ENCODE measurements at places on chromosomes 2 and 18.

GRCh38 chr18:79353267-79353666 is 42.5 kb upstream of the NFATC1 start:
- peak; percentile 8 for DNase-seq

DNA sequence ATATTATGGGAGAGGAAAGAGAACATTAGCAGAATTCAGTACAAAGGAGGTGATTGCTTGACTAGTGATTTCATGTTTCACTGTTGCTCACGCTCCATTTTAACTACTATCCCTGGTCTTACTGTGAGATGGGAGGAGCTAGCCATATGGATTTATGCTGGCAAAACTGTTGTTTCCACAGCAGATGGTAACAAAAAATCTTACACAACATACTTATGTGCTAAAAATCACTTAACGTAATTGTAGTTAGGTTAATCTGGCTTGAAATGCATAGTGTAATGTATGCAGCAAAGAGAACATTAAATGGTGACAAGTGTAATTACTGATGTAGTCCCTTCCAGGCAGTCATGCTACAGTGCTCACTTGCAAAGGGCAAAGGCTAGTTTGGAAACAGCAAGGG is 155.6 kb upstream of the LYPD1 start:
- DNase-seq: no peak

- no peak for DNase-seq
These were observed 104.9 kb downstream of the TRABD2A start for GRCh38 chr2:84776011-84776410.

DNA sequence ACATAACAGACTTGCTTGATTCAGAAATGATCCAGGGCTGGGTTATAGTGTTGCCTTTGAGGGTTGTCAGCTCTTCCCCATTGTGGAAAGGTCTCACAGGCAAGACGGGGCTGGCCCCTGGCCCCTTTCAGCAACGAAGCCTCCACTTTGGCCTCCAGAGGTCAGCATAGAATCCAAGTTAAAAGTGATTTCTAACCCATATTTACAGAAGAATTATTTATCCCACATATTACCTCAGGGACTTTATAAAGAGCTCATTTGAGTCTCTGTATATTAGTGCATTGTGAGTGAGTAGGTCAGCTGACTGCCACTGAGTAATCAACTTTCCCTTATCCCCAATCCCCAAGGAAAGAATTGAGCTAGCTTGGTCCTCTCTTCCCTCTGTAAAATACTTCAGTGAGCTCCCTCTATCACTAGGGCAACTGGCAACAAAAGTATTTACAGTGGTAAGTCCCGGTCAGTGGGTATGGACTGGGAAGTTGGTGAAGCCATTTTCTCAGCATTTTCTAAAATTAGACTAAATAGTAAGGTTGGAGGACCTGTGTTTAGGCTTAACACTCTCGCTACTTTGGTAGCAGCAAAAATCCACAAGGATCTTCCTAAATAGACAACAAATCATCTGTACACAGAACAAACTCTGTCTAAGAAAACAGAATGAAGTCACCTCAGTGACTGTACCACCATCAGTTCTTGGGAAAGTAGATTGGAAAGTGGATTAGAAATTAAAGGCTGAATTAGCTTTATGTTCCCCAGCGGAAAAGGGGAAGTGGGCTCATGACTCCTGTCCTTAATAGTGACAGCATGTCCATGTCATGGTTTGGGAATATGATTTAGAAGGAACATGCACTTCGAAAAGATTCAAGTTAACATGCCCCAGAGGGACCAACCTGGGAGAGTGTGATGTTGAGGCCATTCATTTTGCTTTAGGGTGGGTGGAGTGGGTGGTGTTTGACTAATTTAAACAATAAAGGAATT is 171.0 kb upstream of the SIX3 start:
- no peak for DNase-seq

DNA sequence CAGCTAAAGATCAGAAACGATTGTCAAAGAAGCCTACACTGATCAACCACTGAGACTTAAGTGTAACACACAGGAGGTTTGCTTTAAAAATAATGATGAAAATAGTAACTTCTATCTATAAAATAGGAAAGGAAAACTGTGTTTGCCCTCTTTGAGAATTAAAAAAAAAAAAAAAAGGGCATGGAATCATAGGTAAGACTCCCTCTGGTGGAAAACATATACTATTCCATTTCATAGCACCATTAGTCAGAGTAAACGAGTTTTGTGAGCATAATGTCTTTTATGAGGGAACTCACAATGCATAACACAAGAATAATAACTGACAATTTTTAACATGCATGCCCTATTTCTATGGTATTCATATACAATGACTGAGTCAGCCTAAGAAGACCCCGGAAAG is 36.3 kb downstream of the SLC35F5 start:
- no peak for DNase-seq

GRCh38 chr2:17813010-17813741 is 3.1 kb upstream of the MSGN1 start:
- DNase-seq: no peak

GRCh38 chr18:60162388-60162787 is 210.2 kb downstream of the MC4R start:
- DNase-seq: no peak

DNA sequence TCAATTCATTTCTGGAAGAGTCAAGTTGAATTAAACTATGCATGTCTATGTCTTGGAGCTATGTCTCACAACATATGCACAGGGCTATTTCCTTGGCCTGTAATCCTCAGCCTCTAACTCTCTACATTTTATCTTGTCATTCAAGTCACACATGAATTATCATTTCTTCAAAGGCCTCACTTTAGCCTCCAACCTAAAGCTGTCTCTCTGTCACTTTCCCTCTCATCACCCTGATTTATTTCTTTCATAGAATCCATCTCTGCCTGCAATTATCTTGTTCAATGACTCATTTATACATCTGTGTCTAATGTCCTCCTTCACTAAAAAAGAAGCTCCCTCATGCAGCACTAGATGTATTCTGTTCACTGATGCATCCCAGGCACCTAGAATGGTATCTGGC is 614.2 kb upstream of the REG3G start:
- DNase-seq: no peak

DNA sequence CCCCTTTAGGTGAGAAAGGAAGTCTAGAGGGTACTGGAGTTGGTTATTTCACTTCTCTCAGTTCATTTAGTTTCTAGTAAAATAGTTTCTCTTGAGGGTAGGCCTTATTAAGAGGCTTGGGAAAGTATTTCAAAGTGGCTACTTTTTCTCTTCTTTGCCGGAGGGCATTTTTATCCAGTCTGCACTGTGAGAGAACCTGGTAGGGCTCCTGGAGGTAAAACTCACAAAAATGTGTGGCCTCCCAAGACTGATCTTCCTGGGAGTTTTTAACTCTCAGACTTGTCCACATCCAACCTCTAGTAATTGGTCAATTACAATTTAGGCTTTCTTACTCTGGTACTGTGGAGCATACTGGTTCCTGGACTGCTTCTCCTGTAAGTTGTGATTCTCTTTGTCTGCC is 28.0 kb downstream of the EHBP1 start:
- DNase-seq: no peak

GRCh38 chr2:240238201-240238600 is 97.7 kb upstream of the OTOS start:
- DNase-seq: no peak

- no peak for DNase-seq
These were observed 98.6 kb upstream of the EPB41L5 start for GRCh38 chr2:119914266-119914665.

GRCh38 chr2:109396202-109397180 is 217.3 kb downstream of the SEPTIN10 start:
- no peak for DNase-seq

GRCh38 chr2:48548840-48549239 is 18.9 kb downstream of the STON1 start:
- DNase-seq: peak; percentile 25

- peak; percentile 81 for DNase-seq
These were observed 9.8 kb upstream of the MREG start for GRCh38 chr2:216023055-216023648.

- DNase-seq: no peak
These were observed 301.6 kb downstream of the STK39 start for GRCh38 chr2:167945660-167946368.

DNA sequence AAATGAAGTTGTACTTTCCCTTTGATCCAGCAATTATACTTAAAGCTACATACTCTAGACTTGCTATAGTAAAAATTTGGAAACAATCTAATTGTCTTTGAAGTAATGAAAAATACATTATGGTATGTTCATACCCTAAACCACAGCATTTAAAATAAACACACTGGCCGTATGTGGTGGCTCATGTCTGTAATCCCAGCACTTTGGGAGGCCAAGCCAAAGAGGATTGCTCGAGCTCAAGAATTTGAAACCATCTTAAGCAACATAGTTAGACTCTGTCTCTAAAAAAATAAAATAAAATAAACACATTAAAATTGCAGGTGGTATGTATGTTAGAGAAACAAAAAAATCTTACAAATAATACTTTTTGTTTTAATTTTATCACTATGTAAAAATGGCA is 208.1 kb upstream of the KLHL14 start:
- DNase-seq: no peak

DNA sequence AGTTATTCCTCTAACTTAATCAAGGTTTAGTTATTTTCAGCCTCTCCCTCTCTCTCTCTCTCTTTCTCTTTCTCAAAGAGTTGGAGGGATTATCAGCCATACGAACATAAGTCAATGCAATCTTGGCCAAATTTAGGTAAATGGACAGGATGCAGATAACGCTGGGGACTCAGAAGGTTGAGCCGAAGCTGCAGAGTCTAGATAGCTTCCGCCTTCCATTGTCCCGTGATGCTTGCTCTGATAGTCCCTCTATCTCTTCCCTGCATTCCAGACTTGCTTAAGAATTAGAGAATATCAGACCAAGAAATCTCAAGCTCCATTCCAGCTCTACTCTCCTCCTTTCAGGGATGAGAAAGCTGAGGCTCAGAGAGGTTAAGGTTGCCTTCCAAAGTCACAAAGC is 502.8 kb upstream of the TNP1 start:
- no peak for DNase-seq

DNA sequence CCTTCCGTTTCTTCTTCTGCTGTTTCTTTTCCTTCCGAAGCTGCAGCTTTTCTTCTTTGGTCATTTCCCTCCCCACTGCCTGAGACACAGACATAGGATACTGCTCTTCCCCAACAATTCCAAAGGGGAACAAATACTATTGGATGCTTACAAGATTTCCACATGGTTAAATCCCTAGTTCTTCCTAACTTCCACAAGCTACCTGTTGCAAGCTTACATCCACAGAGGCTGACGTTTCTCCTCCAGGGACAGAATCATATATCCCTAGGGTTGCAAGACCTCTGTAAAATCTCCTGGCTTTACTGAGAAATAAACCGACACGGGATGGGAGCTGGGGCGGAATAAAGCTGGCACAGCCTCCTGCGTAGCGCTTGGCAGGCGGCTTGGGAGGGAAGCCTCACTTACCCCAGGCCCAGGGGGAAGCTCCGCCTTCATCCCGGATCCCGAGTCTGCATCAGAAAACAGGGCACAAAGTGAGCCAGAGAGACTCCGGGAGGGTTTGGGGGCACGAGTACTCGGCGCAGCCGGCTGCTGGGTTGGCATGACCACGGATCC is 590 bp downstream of the EIF2B4 start:
- peak; percentile 39 for DNase-seq

- DNase-seq: no peak
These were observed 1133.3 kb upstream of the PIK3C3 start for GRCh38 chr18:40821596-40822243.

GRCh38 chr2:241118737-241119505 is 16.8 kb upstream of the MTERF4 start:
- no peak for DNase-seq

- DNase-seq: no peak
These were observed 31.1 kb downstream of the CHN1 start for GRCh38 chr2:174974131-174974530.

GRCh38 chr18:14085770-14086457 is 46.3 kb downstream of the ZNF519 start:
- DNase-seq: no peak

GRCh38 chr2:155727187-155727895 is 605.2 kb downstream of the NR4A2 start:
- no peak for DNase-seq

GRCh38 chr2:195667974-195668373 is 10.9 kb downstream of the SLC39A10 start:
- DNase-seq: no peak

- no peak for DNase-seq
These were observed 199.2 kb downstream of the CAMKMT start for GRCh38 chr2:44560941-44561340.

DNA sequence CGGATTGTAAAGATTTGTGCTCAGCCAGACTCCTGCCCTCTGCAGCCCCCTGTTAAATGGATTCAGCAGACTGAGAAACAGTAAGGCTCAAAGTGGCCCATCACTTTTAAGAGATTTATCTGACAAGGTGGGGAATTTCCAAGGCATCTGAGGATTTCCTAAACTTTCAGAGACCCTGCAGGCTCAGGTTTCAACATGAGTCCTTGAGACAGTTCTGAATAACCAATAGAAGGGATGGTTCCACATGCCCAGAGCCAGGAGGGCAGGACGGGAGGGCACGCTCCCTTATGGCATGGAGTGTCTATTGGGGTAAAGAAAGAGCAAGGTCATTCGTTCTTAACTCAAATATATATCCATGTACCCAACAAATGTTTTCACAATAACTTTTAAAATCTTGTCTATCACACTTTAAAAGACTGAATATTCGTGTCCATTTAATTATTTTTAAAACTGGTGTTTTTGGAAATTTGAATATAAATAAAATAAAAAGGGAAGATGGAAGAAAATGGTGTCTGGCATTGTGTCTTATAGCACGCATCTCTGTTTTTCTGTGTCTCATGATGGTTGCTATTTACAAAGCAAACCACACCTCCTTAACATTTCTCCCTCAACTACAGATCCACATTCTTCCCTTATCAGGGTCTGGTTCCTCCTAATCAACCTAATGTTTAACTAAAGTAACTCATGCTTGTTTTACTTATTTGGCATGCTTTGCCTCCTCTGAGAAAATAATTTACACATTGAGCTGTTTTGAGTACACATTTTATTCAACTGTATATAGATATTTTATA is 56.0 kb upstream of the DSG1 start:
- no peak for DNase-seq

GRCh38 chr2:105645031-105645937 is 99.4 kb upstream of the NCK2 start:
- no peak for DNase-seq

- no peak for DNase-seq
These were observed 16.8 kb downstream of the HDLBP start for GRCh38 chr2:241298673-241299072.

DNA sequence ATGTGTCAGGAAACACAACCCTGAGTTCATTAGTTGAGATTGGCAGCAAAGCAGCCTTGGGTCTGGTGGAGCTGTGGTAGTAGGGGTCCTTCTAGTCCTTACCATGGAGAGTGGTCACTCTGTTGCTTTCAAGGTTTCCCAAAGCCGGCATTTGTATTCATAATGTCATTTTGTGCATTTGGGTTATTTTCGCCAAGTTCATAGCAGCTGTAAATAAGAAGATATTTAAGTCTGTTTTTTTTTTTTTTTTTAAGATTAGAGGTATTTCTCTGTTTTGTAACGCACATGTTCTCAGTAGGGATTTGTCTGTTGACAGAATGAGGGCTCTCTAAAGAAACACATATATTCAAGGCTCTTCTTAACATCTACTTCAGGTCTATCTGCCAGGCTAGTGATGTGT is 114.1 kb downstream of the PRPF40A start:
- no peak for DNase-seq

Data from cerebellar cortex (tissue), 1 donor.